ENCODE measurements at places on chromosomes 6 and 20.

DNA sequence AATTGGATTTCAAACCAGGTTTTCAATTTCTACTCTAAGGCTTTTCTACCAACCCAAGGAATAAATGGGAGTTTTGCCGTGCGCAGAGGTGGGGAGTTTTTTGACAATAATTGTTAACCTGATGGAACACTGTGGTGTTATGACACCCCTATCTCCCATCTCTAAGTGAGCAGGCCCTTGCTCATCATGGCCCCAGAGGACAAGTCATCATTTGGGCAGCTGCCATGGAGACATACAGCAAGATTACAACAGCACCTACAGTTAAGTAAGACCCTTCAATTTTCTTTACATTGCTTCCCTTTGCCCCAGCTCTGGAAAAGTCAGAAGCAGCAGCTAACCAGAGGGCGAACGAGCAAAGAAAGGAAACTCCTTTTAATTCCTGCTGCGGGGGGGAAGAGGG is 54.3 kb downstream of the ADGRF5 start:
- no peak for DNase-seq
- no peaks in the 10 kb centered on the region for H3K4me1 ChIP-seq
- H3K36me3 ChIP-seq: no peaks in the 10 kb centered on the region
- no peaks in the 10 kb centered on the region for H3K27me3 ChIP-seq

DNA sequence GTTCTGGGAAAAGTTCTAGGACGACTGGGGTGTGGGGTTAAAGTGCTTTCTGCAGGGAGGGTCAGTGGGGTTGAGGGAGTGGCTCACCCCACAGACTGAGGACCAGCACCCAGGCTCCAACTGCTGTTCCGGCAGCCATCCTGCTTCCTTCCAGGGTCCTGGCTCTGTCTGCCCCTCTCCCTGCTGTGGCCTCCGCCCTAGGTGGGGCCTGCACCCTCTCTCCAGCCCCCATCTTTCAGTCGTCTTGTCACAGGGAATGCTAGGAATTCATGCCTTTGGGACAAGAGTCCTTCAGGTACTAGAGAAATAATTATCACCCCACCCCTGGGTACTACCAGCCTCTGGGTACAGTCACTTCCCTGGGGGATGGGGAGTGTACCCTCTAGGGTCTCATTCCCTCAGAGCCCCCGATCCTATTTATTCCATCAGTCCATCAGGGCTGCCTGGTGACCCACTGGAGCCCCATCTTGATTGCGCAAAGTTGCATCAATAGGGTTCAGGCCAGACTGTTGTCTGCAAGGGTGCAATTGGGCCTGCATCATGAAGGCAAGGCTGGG is at the start of gene AGER:
TSS of gene AGER (minus strand) at position 170 of the 557 bp plus-strand sequence. CDS start at position 139, 31 bp downstream.
- H3K36me3 ChIP-seq: no peaks in the 10 kb centered on the region
- no peak within 1 kb of the TSS for H3K27ac ChIP-seq
- no peak for DNase-seq
- H3K4me1 ChIP-seq: peaks cover 4% of the 10 kb centered on the region
- no peak within 1 kb of the TSS for H3K4me3 ChIP-seq

GRCh38 chr6:80343511-80343910 is 237.0 kb downstream of the BCKDHB start:
- no peak overlapping the region for H3K27ac ChIP-seq
- no peaks in the 10 kb centered on the region for H3K27me3 ChIP-seq
- no peak overlapping the region for H3K4me3 ChIP-seq
- H3K36me3 ChIP-seq: no peaks in the 10 kb centered on the region

GRCh38 chr6:85066266-85066665 is 301.9 kb upstream of the TBX18 start:
- H3K27ac ChIP-seq: no peak overlapping the region
- H3K27me3 ChIP-seq: no peaks in the 10 kb centered on the region
- no peaks in the 10 kb centered on the region for H3K4me1 ChIP-seq
- H3K4me3 ChIP-seq: no peak overlapping the region
- no peaks in the 10 kb centered on the region for H3K36me3 ChIP-seq
